ENCODE measurements at places on chromosomes 5 and 9. TPM values are rescaled to one million over a fixed set of nuclear protein-coding genes. Genes with fewer than 3 reads are reported as not detected.
A peak's percentile ranks its signal among the peaks of the same experiment; 100 is the strongest.

DNA sequence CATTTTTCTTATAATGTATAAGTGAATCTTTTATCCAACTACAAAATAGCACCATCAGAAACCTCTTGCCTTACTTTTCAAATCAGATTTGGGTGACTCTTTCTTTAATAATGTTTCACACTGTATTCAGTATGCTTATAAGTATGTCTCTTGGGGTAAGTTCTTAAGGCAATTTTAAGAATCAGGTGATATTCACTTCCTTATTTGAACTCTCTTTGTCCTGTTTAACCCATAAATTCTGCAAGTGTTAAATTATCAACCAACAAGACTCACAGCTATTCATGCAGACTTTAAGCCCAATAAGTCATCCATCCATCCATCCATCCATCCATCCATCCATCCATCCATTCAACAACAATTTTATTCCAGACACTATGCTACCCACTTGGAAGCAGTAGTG lies 142.7 kb upstream of the FBXL17 start:
- DNase-seq = no peak

- peak; percentile 95 for DNase-seq
Observed at GRCh38 chr9:4371108-4371507, 71.2 kb upstream of the GLIS3 start.

- DNase-seq = no peak
Observed at GRCh38 chr9:4592295-4592694, 69.8 kb upstream of the PLPP6 start.

GRCh38 chr9:132991351-132992300 lies 13.1 kb downstream of the GFI1B start:
- DNase-seq = no peak

DNA sequence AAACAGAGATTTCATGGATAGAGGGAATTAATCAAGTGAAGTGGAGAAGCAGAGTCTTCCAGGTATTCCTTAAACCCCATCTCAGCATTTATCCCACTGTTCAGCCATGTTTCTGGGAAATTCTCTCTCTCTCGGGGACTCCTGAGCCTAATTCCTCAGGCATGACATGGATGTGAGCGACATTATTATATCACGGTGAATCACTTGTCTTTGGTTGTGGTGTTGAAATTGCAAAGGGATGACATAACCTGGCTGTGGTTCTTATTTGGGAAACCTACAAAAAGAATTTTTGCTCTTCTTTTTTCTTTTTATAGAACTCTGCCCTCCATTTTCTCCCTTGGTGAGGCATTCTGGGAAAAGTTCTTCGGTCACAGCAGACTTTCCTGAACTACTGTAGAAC lies 457.9 kb upstream of the PTGER4 start:
- DNase-seq = peak; percentile 95

- DNase-seq = no peak
Observed at GRCh38 chr9:99746406-99746805, 75.3 kb upstream of the NR4A3 start.

DNA sequence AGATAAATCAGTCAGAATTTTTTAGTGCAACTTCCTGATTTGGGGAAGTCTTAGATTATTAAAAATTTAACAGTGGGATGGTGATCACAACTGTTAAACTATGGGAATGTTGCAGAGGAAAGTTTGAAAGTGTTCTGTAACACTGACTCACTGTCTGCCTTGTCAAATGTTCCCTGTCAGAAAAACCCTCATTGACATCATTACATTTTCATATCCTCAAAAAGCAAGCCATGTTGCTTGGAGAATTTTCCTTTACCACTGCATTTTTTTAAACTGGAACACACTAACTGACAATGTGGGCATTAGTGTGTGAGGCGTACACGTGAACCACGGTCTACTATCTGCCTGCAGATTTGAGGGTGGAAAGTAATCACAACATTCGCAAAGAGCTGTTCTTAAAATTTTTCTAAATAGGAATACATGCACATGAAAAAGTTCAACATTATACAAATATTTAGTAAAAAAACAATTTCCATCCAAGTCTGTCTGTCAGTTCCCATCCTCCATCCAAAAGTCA lies 28.6 kb upstream of the IL7R start:
- DNase-seq = no peak

GRCh38 chr5:103298117-103298516 lies 39.6 kb downstream of the MACIR start:
- no peak for DNase-seq

DNA sequence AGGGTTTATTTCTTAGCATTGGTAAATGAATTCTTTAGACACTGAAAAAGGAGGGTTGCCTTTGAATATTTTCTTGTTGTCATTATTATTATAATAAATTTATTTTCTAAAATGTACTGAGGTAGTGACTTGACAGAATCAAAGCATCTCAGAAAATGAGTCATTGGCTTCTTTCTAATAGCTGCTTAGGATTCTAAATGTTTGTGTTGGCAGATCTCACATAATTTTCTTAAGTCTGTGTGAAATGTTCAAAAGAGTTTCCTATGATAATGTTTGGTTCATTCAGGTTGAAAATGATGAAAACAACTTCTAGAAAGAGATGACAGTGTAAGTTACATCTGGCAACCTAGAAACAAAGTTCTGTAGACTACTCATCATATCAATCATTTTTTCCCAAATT lies 69.7 kb downstream of the SH3GL2 start:
- DNase-seq = peak; percentile 62

DNA sequence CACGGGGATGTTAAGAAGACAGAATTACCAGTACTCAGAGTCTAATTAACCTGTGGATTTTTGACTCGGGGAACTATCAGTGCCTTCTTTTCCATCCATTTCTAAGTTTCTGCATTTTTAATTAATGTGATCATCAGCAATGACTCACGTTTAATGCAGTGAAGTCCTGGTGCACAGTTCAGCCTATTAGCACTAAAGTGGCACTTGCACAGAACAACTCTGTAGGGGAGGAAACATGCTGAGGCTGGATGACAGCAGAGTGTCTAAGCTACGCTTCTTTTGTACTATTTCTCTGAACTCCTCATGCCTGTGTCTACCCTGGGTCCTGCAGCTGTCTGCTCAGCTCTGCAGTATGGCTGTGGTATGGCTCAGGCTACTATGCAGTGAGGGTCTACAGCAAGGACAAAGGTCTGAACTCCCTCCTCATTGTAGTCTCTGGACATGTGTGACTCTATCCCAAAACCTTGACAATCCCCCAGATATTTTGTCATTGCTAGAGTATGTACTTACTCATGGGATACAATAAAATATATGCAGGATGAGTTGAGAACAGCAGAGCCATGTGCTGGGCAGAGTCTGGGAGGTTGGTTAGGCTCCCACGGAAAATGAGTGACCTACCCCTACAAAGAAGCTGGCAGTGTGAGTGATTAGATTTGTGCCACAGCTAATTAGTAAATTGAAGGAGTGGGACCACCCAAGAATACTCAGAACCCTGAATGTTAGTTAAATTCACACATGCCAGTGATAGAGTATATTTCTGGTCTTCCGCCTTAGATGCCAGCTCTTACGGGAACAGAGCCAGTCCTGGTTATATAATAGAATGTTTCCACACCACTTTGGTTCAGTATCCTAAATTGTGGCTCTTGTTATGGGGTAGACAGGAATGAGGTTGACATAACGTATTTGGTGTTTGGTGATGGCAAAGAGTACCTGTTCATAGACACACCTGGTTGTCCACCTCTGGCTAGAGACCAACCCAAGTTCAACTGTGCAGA lies 148.0 kb downstream of the GHR start:
- peak; percentile 38 for DNase-seq

DNA sequence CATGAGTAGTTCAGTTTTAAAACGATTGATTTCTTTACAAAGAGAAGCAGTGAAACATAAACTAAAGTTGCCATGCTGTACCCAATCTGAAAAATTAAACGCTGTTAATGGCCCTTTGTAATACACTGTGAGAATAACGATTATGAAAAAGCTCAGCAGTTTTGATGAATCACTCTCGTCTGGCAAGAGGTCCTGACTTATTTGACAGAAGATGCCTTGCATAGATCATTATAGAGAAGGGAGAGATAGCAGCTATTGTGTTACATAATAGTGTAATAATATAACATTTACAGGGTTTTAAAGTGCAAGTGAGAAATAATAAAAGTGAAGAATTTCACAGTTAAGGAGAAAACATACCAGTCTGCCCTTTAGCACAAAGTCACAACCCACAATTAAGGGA lies 361.5 kb upstream of the CDH10 start:
- DNase-seq = no peak

- peak; percentile 51 for DNase-seq
Observed at GRCh38 chr9:95024097-95024671, 293.3 kb downstream of the FANCC start.

DNA sequence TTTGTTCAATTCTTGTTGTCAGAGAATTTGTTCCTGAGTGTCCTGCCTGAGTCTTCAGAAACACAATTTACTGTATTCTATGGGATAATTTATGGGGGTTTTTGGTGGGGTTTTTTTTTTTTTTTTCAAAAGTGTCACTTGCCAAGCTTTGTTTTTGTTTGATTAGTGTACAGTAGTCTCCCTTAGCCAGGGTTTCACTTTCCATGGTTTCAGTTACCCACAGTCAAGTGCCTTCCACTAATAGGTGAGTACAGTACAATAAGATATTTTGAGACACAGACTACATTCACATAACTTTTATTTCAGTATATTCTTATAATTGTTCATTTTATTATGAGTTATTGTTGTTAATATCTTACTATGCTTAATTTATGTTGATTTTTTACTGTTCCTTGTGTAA lies 25.0 kb upstream of the AUH start:
- no peak for DNase-seq

- no peak for DNase-seq
Observed at GRCh38 chr5:61534481-61535267, 202.6 kb downstream of the ZSWIM6 start.

GRCh38 chr5:82287625-82288024 lies 9.5 kb upstream of the RPS23 start:
- DNase-seq = no peak

- no peak for DNase-seq
Observed at GRCh38 chr5:96590796-96591195, 71.4 kb upstream of the CAST start.

DNA sequence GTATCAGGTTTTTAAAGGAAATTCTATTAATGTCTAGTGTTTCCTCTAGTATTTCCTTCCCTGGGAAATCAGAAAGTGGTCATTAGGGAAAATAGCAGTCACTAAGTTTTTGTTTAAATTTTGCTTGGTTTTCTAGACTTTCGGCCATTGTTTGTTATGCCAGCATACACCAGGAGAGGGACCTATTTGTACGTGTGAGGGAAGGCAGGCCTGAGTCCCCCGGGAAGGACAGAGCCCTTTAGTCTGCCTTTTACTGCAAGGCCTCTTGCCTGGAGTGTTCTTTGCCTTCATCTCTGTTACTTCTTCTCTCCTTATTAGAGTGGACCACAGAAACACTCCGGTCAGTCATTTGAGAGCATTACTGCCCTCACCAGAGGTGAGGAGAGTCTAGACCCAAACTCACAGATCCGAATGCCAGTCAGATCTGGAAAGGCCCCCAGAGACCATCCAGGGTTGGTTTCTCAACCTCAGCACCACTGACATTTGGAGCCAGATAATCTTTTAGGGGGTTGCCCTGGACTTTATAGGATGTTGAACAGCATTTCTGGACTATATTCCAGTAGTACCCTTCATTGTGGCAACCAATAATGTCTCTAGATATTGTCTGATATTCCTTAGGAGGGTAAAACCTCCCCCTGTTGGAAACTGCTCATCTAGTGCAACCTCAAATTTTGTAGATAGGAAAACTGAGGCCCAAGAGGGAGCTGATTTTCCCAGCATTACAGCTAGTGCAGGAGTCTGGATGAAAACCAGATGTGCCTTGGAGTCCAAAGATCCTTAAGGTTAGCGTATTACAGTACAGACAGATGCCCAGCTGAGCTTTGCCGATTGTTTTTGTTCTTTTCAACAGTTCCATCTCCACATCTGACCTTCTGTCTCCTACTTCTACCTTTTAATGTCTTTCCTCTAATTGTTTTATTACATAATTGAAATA lies 93.0 kb upstream of the NIPAL4 start:
- peak; percentile 64 for DNase-seq

GRCh38 chr9:104927216-104927911 lies 591 bp downstream of the ABCA1 start:
- peak; percentile 74 for DNase-seq

DNA sequence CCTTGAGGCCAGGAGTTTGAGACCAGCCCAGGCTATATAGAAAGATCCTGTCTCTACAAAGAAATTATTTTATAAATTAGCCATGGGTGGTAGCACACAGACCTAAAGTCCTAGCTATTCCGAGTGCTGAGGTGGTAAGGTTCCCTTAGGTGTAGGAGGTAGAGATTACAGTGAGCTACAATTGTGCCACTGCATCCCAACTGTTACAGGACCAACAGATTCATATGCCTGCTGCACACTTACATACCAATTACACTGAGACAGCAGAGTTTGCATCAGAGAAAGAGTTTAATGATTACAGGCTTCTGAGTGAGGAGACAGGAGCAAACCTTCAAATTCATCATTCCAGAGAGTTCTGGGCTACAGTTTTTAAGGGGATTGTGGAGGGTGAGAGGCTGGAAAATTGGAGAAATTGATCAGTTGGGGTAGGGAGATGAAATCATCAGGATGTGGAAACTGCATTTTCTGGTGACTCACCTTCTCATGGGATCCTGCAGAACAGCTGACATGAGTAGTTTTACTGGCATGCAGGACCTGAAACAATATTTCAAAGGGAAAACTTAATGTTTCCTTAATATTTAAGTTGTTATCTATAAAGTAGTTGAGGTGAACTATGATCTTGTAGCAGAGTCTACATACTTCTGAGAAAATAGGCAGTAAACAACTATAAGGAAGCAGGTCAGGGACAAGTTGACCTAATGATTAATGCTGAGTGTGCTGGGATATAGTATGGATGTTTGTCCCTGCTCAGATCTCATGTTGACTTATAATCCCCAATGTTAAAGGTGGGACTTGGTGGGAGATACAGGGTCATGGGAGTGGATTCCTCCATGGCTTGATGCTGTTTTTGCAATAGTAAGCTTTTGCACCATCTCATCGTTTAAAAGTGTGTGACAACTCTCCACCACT lies 54.7 kb downstream of the ANXA2R start:
- DNase-seq = peak; percentile 62

DNA sequence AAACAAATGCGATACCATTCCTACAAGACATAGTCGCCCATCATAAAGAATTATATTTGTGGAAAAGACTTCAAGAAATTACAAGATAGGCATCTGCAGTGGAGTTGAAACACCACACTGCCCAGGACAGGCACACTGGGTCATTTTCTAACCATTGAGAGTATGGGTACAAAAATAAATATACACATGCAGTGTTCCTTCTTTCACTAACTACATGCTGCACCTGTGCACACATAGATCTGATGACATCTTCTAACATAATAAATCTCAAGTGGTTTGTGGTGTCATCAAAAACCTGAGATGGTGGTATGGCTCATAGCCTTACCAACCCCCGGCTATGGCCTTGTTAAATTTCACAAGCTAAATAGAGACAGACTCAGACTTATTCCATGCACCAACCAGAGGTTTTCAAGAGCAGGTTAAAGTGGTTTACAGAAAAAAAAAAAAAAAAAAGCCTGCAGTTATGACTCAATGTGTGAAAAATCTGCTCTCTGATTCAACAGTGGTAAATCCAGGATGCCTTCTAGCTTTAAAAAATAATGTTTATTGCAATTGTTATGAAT lies 12.4 kb upstream of the NFIB start:
- DNase-seq = peak; percentile 81

- no peak for DNase-seq
Observed at GRCh38 chr5:132313961-132314432, 19.8 kb downstream of the SLC22A4 start.

XRCC4 gene
- 17.1 TPM for total RNA-seq

NEUROG1 gene
- total RNA-seq = not detected

FOXD4L4 gene
- total RNA-seq = 0.07 TPM

ADAMTS6 gene
- 16.5 TPM for total RNA-seq

FBXW5 gene
- total RNA-seq = 117 TPM

SOHLH1 gene
- not detected for total RNA-seq

KYAT1 gene
- total RNA-seq = 15.9 TPM

CDC25C gene
- 20.5 TPM for total RNA-seq

TMEM174 gene
- total RNA-seq = not detected

Data from M059J (cell line).